ENCODE measurements at places on chromosomes 4 and X.
A peak's percentile ranks its signal among the peaks of the same experiment; 100 is the strongest.

DNA sequence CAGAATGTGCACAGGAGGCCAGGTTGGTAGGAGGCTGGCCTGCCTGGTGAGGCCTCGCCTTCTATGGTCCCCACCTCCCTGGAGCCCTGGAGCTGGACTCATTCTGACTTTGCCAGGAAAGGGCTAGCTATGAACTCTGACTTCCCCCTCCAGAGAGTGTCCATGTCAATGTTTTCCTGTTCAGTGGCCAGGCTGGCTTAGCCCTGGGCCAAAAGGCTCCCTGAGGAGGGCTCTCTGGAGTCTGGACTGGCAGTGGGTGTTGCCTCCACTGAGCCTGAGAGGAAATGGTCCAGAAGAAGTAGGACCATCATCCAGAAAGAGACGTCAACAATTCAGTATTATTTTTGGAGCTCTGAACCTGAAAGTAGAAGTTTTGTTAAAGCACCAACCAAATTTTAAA lies 178.7 kb downstream of the CHIC2 start:
- DNase-seq, result no peak

- no peak for DNase-seq
Measured at GRCh38 chr4:4349867-4350266, 37.0 kb upstream of the NSG1 start.

DNA sequence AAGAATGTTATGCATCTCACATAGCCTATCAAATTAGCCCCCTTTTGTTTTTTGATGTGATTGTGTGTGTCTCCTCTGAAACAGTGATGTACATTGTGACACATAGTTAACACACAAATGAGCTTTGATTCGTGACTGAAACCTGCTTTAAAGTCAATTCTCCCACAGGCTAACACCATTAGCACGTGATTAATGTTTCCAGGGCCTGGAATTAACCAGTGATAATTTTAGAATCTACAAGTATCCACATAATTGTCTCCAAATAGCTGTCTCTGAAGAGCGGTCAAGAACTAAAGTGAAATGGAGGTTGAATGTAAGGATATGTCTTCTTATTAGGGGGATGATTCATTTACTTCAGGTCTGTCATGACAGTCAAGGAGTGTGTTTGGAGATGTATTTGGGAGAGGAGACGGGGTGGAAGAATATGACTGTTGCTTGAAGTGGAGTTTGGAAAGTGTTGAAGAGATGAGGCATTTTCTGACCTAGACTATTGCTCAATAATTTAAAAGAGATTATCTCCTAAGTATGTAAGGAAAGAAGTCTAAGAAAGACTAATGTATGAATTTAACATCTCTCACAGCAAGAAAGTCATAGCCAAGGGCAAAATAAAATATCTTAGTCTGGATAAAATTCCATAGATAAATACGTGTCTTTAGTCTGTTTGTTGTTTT lies 13.7 kb upstream of the RASGEF1B start:
- DNase-seq, result no peak

GRCh38 chr4:140448830-140449229 lies 21.4 kb upstream of the CLGN start:
- peak; percentile 27 for DNase-seq

DNA sequence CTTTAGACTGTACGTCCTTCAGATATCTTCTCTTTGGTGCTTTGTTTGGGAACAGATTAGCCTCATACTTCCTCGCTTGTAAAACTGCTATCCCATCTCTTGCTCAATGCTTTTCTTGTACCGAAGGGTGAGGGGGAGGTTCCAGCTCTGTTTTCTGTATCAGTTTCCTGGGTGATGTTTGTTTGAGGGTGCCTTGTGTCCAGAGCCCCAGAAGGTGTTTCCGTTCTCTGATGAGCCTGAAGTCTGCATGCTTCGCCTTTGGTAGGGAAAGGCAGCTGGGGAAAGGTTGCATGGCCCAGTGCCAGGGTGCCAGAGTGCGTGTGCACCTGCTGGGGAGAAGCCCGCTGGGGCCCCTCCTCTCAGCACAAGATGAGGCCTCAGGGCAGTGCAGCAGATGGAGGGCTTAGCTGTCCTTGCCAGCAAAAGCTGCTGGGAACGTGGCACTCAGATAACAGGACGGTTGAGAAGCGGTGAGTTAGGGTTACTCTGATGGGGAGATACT lies 73.7 kb downstream of the TBL1X start:
- DNase-seq, result no peak

Measured in dermis microvascular lymphatic vessel endothelial cell (primary cell).